ENCODE measurements at places on chromosomes 5 and 9. TPM values are rescaled to one million over a fixed set of nuclear protein-coding genes. Genes with fewer than 3 reads are reported as not detected.

- no peak for DNase-seq
These were observed 90.8 kb upstream of the PRRC1 start for GRCh38 chr5:127426661-127427060.

GRCh38 chr9:34570376-34570775 is 19.1 kb downstream of the CNTFR start:
- no peak for DNase-seq

GRCh38 chr9:115643948-115644727 is 509.5 kb upstream of the PAPPA start:
- DNase-seq, result no peak

DNA sequence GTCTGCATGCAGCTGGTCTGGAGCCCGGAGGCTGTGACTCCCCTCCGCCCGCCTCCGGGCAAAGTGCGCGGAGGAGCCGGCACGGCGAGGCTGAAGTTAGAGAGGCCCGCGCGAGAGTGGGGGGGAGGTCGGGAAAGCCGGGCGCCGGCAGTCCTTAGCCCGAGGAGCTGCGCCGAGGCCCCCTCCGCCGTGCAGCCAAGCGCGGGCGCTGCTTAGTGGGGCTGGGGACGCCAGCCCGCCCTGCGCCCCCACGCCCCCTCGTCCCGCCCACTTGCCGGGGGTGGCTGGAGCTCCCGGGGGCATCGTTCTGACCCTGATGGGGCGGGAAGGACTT is 403 bp downstream of the NINJ1 start:
- DNase-seq, result peak; percentile 43

GRCh38 chr5:180784497-180785097 is 18.0 kb downstream of the MGAT1 start:
- DNase-seq, result peak; percentile 53

DNA sequence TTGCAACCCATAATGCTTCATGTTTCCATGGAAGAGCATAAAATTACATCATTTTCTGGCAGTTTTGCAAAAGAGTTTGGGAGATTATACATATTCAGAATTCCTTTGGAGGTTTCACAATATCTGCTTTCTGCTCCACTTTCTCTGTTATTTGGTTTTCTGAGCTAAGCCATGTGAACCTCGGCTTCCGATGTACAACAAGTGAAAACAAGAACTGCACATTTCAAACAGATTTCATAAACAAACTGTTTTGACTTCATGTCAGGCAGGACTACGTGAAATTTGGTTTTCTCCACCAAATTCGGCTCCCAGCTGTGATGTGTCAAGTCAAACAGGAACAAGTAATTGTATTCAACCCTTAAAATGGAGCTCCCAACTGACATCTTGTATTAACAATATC is 609.8 kb downstream of the IRX1 start:
- DNase-seq, result no peak

DNA sequence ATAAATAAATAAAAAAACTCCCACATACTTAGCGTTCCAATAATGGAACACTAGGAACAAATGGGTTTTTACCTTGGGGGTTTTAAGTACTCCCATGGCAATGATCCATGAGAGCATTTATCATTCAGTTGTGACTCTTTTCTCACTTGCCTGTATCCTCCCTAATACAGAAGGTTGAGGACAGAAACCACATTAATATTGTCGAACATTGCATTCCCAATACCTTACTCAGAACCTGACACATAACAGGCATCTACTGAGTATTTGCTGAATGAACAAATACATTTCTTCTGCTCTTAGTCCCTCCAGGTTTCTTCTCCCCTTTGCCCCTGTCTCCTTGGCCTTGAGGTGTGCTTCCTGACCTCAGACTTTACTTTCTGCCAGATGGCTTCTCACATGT is 175.9 kb downstream of the CEMIP2 start:
- no peak for DNase-seq

DNA sequence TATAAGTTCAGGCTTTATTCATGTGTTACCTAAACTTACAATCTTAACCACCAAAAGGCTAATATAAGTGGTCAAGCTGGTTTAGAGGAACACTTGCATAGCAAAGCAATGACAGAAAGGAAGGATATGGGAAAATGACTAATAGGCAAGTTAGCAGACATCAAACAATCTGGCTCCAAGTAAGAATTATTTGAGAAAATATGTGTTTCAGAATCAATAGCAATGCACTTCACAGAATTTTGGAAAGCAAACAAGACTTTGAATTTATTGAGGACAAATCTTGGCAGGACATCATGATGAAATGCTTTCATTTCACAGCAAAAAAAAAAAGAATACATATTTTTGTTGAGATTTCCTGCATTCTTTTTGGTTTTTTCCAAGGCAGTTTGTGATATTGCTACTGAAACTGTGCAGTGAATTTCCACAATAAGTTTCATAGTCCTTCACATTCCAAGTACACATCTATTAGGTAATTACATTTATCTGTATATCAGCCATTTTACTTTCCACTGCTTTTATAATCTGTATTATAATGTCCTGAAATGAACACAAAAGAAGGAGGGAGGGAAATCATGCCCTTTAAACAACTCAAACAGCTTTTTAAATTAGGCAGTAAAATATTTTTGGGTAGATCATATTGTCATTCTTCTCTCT is 417.9 kb downstream of the NR2F1-AS1 start:
- no peak for DNase-seq

- DNase-seq, result no peak
These were observed 8.9 kb upstream of the BNC2 start for GRCh38 chr9:16879416-16879815.

DNA sequence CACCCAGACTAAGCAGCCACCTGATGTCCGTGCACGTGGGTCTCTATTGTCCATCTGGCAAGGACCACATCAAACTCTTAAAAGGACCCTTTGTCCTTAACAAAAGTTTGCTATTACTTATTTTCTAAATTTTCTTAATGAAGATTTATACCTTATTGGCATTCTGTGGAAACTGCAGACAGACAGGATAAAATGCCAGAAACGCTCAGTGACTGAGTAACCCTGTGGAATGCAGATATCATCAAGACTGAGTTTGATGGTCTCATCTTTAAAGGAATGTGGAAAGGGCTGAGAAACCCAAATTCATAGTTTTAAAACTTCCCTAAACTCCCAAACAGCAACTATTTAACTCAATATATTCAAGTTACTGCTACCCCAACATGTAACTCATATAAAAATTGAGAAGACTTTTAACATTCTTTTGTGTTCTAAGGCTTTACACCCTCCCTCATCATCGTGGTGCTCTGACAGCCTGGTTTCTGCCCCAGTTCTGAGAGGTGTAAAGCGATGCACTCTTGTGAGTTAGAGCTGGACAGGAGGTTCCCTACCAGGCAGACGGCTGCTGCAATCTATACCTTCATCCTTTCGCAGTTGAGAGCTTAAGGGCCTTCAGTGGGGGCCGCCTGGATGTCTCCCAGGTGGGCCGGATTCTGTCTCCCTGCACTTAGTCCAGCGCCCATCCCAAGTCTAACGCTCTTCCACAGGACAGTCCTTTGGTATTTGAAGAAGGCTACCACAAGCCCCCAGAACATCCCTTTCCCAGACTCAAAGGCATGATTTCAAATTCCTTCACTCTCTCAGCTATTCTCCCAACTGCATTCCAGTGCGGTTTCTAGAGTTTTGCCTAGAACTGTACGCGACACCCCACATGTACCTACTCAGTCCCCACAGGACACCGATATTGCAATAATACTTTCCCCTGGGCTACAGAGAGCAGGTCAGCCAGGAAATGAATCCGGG is 68.9 kb downstream of the DAP start:
- DNase-seq, result no peak

DNA sequence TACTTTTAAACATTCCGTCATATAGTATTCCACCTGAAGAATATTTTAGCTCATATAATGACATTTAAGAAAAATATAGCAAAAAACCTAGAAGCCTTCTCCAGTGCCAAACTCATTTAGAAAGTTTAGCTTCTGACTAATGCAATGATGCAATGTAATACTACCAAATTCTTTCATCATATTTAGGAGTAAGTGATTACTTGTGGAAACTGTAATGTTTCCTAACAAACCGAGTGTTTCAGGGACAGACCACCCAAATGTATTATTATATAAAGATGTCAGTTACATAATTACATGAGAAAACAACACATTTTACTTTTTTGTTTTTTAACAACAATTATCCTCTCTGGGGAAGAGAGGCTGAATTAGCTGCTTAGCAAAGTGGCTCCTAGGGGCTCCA is 316.2 kb downstream of the ARL15 start:
- DNase-seq, result no peak

GRCh38 chr9:2125906-2126305 is 110.8 kb downstream of the SMARCA2 start:
- no peak for DNase-seq

DNA sequence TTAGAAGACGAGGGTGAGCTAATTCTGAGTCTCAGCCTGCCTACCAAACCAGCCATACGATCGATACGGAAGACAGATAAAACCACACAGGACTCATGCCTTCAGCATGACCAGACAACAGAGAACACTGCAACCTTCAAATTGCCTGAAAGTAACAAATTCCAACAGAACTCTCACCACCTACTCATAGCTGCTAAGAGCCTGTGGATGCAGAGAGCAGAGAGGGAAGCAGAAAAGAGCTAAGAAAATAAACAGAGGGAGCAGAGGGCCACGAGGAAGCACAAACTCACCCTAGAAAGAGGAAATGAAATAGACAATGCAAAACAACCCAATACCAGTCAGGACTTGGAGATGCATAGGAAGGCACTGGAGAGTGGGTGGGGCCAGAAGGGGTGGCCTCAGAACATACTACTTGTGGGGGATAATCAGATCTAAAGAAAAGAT is 86.7 kb upstream of the TAS2R1 start:
- no peak for DNase-seq

GRCh38 chr9:13436591-13436990 is 157.1 kb upstream of the MPDZ start:
- DNase-seq, result no peak

DNA sequence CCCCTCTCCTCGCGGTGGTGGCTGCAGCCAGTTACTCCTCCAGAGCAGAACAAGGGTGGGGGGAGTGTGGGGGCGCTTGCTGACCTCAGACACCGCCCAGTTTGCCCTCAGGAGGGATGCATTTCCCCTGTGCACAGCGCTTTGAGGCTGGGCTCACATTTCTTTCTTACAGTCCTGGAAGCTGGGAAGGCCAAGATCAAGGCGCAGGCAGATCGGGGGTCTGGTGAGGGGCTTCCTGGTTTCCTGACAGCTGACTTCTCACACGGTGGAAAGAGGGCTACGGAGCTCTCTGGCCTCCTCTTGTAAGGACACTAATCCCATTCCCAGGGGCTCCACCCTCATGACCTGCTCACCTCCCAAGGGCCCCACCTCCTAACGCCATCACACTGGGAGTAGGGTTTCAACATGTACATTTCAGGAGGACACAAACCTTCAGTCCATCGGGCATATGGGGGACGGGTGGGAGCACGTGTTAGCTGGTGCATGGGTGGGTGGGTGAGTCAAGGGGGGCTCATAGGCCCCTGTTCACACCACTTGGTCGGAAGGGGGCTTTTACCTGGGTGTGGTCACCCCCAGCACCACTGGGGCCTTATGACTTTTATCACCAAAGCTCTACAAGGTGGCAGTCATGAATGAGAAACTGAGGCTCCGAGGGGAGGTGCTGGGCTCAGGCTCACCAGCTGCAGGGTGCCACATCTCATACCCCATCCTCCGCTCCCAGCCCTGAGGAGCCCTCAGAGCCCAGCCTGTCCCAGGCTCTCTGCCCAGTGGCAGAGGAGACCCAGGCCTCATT is 7.7 kb upstream of the SCGB3A1 start:
- DNase-seq, result no peak

GRCh38 chr9:123043081-123043939 is 9.8 kb downstream of the GPR21 start:
- no peak for DNase-seq

DNA sequence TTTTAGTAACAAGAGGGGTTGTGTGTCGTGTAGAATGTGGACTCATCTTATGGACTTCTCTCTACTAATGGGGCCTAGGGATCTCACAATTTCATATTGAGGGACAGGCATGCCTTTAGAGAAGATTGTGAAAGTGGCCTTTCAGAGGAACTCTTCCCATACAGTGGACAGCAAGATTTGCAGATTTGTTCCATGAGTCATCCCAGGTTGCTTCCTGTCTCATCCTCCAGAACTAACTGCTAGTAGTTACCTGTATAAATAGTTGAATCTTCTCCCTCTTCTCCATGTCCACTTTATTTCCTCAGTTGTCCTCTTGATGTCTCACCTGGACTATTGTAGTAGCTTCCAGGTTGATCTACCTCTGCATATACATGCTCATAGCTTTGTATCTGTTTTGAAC is 997.5 kb upstream of the CTNND2 start:
- DNase-seq, result no peak

INSYN2B gene
- 1.4 TPM for total RNA-seq

PHF24 gene
- total RNA-seq, result 25.6 TPM

DAB2IP gene
- total RNA-seq, result 11.9 TPM

CAMSAP1 gene
- 128 TPM for total RNA-seq

CDH9 gene
- total RNA-seq, result 34.2 TPM
